Gastrocnemius medialis (tissue), 4 donors: ENCODE measurements at places on chromosomes 11 and 22. TPM values are rescaled to one million over a fixed set of nuclear protein-coding genes. Genes with fewer than 3 reads are reported as not detected.
A peak's percentile ranks its signal among the peaks of the same experiment; 100 is the strongest.

DNA sequence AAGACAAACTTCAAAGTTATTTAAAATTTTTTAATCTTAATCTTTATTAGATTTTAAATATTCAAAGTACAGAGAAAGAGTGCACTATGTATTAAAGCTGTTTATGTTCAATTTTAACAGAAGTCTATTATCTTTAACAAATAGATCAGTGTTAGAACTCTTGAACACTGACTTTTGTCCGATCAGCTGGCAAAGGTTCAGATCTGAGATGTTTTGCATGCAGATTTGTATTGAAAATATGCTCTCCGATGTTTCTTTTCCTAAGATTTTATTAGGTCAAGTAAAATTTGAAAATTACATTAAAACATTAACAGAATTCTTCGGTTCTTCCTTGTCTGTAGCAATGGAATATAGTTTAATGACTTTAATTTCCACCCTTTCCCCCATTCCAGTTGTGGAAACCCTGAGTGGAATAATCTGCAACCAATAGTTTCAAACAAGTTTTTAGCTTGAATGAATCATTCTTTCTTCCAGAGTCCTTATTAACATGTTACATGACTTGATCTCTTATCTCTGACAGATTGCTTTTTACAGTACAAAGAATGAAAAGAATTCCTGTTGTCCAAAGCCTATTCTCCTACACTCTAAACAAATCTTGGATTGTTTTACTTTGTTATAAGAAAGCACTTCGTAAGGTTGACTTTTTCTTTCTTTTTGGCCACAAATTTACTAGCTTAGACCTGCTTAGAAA is 11.4 kb upstream of the TCP11L1 start:
- DNase-seq: no peak

GRCh38 chr11:8961401-8961800 is 2.8 kb downstream of the TMEM9B start:
- DNase-seq: no peak

- DNase-seq: peak; percentile 6
These were observed 734 bp downstream of the ACR start for GRCh38 chr22:50738649-50739227.

- DNase-seq: no peak
These were observed 14.1 kb downstream of the SPATA19 start for GRCh38 chr11:133830931-133831907.

MFNG gene
- total RNA-seq: 5.9 TPM

- DNase-seq: no peak
These were observed 17.0 kb downstream of the DIXDC1 start for GRCh38 chr11:111954154-111954553.

MISFA gene
- 4.5 TPM for total RNA-seq

GRCh38 chr11:36929401-36929800 is 331.4 kb upstream of the RAG2 start:
- DNase-seq: no peak

OR52J3 gene
- total RNA-seq: not detected

DNA sequence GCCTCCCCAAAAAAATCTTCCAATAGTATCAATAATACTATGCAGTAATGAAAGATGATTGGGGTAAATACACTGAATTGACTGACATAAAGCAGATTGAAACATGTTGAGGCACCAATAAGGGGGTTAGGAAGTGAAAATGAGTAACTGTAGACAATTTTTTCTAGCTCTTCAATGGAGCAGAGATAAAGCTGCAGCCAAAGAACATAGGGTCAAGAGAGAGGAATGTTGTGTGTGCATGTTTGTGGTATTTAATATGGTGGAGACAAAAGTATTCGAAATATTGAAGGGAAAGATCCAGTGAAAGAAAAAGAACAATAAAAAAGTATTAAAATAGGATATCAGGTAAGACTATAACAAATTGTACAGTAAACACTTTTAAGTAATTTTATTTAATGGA is 450.0 kb upstream of the CCDC179 start:
- DNase-seq: no peak

DNA sequence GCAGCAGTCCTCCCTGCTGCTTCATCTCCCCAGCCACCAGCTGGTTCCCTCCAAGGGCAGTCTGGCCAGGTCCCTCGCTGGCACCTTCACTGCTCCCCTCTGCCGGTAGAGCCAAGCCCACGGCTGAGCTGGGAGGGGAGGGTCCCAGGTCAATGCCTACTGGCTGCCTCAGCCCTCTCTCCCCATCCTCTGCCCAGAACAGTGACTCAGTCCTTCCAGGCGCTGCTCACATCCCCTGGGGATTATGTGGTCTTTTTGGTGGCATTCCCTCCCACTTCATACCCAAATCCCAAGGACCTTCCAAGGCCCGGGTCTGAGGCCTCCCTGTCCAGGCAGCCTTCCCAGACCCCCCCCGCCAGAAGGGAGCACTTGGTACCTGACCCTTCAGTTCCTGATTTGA is 44.9 kb downstream of the WNT7B start:
- DNase-seq: no peak

DNA sequence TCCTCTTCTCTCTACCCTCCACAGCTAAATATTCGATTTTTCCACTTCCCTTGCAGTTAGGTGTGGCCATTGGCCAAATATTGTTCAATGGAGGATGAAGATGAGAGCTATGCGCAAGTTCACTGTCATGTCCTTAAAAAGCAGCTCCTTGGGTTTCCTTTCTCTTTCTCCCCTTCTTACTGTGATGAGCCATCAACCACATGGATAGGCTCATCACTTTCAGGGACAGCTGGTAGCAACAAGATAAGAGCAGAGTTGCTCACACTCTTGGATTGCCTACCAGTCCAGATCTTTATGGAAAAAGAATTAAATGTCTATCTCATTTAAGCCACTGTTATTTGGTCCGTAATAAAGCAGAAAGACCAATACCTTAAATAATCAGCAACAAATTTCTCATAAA is 377.0 kb downstream of the DDX10 start:
- no peak for DNase-seq

DNA sequence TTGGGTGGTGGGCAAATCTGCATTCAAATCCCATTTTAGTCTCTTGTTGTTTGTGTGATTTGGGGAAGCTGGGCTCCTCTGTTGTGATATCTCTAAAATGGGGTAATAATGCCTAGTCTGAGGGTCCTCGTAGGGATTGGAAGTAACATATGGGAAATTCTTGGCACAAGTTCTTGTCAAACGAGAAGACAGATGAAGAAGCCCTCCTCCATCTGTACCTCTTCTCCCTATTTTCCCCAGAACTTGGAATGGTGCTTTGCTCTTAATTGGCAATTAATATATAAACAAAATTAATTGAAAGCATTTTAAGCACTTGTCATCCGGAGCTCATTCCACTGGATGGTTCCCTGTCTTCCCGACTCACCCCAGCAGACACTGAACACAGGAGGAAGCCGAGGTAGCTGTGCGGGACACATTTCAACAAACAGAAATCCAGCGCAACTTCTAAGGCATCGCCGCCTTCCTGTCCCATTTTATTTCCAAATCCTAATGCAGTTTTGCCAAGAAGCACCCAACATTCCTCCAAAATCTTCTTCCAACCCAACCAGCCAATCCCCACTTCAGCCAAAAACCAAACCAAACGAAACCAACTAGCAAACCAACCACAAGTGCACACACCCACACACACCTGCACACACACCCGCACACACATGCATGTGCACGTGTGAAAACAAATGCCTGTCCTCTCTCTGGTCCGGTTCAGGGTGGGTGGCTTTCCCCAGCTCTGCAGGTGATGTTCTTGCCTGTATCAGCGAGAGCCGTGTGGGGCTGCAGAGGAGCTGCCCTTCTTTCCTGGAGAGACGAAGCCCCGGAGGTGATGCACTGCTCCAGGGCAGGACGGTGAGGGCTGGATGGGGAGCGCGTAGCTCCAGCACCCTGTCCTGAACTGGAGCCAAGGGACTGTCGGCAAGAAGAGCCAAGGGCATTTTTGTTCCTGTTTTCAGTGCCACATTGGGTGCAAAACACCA is 100.8 kb upstream of the B3GAT1 start:
- no peak for DNase-seq

DNA sequence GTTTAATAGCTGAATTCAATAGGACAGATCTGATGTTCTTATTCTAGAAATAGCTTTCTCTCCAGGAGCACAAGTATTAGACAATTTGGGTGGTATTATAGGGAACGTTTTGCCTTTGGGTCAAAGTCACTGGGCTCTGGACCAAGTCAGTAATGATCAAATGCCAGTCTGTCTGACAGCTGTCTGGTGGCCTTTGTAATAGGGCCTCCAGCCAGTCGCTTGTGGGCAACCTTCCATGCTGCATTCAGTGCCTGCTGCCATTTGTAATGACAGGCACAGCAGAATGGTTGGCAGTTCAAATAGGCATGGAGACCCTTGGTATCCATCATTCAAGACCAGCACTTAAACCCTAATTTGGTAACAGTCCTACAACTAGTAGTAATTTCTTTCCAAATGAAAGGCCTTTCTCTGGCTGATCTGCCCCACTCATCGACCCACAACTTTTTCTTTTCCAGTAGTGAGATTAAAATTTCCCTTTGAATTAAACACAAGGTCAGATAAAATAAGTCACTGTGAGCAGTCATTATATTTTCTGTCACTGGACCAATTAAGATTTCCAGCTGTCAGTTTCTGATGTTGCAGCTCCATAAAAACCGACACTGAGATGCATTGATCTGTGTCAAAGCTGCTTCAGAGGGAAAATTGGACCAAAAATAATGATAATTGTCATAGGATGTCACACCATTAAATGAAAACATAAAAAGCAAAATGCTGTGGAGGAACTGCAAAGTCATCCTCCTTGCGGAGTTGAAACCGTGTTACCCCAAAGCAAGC is 1038.1 kb downstream of the LRRC4C start:
- DNase-seq: no peak

DNA sequence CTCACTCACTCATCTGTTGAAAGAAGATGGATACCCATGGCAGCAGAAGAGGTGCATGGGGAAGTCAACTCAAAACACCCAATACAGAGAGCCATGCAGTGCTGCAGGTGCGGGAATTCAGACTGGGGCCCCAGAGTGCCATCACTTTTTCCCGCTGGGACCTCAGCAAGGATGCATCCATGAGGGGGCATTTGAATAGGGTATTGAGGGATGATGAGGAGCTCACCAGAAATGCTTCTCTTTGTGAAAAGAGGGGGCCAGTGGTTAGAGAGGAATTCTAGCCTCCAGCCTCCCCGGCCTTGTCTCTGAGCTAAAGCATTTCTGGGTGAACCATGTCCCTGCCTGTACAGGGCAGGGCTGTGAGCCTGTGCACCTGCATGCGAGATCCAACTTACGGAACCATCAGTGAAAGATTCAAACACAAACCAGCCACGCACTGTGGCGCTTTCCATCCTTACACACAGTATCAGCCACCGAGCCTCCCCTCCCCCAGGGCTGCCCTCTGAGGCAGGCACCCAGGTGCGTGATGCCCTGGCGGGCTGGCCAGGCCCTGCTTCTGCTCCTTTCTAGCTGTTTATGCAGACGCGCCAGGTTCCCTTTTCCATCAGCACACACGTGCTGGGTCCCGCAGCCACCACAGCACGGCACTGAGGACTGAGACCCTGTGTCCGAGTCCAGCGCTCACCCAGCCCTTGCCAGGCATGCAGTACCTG is 1177.2 kb downstream of the BRD1 start:
- no peak for DNase-seq

DNA sequence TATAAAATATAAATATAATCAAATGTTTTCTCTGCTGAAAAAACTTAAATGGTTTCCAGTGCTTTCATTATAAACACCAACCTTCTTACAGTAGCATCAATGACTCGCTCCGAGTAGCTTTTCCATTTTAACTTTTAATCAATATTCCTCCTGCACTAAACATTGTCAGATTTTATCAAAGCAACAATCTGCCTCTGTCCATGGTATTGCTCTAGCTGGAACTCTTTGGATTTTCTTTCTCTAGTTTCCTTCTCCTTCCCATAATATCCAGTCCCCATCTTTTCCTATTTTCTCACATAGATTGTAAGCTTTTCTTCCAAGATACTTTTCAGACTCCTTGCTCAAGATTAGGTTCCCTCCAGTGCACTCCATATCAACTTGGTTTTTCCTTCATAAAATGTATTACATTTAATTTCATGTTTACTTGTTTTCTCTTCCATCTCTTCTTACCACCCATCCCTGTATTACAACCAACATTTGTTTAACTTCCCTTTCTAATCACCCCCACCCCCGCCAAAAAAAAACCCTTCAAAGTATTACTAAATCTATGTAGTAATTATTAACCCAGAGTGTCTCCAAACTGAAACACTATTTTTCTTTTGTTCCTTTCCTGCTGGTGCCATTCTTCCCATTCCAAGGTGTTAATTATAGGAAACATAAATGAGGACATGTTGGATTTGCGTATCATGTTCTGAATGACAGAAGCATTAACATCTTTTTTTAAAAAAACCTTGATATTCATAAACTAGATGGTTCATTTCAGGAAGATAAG is 716.5 kb downstream of the NELL1 start:
- DNase-seq: no peak

- DNase-seq: no peak
These were observed 70.8 kb upstream of the PITPNB start for GRCh38 chr22:27989758-27990450.

SOX6 gene
- total RNA-seq: 36.2 TPM

PRG3 gene
- total RNA-seq: not detected

DNA sequence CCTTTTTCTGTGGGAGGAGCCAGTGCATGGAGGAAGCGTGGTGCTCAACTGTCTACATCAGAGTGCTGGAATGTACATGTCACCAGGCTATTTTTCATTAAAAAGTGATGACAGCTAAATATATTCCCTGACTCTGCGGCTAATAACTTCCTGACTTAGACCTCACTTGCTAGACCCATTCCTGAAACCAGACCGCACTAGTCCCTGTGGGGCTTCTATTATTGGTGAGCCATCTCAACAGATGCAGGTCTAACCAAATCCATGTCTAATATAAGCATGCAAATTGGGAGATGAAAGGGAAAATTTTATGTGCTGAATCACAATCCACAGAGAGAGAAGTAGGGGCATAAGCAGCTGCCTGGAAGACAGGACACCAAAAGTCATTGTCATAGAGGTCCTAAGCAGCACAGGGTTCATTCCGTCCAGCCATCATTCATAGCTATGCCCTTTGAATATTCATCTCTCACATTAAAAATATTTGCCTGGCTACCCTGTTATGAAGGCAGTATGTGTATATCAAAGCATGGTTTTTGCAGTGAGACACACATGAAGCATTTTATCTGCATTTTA is 110.9 kb upstream of the BLID start:
- no peak for DNase-seq
